ENCODE measurements at places on chromosomes 6 and 20.

DNA sequence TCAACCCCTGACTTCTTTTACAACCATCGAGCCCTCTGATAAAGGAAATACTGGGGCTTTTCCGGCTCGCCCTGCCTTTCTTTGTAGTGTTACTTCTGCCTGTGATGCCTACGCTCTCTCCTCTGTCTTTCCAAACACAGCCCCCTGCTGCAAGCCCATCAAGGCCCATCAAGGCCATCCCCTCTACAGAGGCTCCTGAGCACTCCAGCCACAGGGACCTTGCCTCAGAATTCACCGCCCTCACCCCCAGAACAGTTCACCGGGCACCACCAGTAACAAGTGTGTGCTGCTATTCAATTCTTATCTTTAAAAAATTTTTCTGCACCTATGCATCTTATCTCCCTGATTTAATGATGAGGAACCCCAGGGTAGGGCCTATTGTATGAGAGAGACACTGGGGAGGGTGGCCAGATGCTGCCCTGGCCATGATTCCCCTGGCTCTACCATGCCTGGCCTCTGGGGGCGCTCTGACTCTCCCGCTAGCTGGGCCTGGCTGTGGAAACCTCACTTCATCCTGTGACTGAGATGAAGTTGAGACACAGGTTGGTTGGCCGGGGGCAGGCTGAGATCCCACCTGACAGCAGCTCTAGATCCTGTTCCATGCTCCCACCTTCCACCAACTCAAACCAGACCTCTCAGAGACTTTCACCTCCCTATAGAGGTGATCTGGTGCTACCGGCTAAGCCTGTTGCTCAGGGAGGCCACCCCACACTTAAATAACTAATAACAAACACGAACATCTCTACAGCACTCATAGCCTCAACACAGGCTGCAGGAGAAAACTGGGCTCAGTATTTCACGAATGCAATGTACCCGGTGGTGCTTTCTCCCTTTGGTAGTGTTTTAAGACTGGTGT is 19.2 kb upstream of the GLP1R start:
- no peak for DNase-seq

- no peak for DNase-seq
Measured at GRCh38 chr6:30769853-30770524, 25.6 kb upstream of the IER3 start.

DNA sequence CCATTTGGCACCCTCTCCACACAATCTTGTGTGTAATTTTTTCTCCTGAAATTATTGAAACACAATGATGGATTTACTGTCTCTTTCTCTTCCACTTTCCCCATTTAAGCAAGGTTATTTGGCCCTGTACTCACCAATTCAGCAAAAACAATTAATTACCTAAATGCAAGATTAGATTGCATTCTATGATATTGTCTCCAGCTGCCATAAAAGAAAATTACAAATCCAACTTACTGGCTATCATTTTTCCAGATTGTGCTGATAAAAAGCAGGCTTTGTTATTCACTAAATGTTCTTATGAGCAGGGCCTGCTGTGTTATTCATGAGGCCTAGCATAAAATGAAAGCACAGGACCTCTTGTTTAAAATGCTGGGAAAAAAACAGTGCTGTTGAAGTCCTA is 95.8 kb upstream of the IRAK1BP1 start:
- no peak for DNase-seq

GRCh38 chr6:140993515-140993914 is 1139.2 kb upstream of the GJE1 start:
- DNase-seq = no peak

DNA sequence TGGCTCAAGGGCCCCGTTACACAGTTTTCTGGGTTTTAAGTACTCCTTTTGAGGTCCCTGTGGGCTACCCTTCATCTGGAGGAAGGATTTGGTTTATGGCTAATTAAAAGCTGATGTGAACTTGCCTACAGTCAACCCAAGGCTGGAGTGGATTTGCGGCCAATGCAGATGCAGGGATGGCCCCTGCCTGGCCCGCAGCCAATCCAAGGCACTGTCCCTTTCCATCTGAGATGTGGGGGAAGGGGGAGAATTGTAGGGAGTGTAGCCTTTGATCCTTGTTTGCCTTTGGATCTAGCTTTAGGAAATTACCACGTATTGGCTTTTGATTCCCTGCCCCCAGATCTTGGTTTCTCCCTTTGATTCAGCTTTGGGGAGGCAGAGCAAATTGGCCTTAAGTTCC is 128.0 kb upstream of the GGTLC1 start:
- DNase-seq = no peak

DNA sequence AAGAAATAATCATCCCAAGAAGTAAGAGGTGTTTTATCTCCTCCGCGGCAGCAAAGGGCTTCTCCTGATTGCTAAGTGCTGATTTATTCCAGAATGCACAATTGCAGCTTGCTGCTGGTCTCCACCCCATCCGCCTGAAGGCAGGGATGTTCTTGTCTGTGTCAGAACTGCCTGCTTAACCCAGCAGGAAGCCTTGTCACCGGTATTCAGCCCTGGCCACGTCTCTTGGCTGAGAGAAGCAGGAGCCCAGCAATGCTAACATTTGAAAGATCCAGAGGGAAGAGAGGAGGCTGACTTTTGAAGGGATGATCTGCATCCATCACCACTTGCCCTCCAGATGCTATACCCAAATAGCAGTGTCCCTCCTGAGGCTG is 4.2 kb downstream of the SCML4 start:
- no peak for DNase-seq

DNA sequence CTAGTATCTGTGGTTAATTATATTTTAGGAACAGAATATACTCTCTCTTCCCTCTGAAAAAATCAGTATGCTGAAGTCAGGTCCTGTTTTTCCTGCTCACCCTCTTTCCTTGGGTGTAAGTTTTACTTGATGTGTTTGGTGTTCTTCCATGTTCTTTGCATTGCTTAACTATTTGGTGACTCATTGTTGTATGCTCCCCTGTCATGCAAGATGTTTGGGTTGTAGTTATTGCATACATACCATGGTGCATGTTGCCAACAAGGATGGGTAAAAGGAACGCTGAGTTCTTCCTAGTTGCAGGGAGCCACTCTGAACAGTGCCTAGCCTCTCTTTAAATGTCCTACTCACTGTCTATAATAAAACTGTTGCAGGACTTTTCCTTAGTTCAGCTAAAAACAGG is 207.9 kb upstream of the LAMP5 start:
- DNase-seq = no peak

GRCh38 chr6:91135406-91136103 is 548.7 kb upstream of the MAP3K7 start:
- no peak for DNase-seq

- no peak for DNase-seq
Measured at GRCh38 chr20:58149437-58150091, 78.9 kb downstream of the ANKRD60 start.

- no peak for DNase-seq
Measured at GRCh38 chr6:56528412-56528841, 114.3 kb downstream of the DST start.

DNA sequence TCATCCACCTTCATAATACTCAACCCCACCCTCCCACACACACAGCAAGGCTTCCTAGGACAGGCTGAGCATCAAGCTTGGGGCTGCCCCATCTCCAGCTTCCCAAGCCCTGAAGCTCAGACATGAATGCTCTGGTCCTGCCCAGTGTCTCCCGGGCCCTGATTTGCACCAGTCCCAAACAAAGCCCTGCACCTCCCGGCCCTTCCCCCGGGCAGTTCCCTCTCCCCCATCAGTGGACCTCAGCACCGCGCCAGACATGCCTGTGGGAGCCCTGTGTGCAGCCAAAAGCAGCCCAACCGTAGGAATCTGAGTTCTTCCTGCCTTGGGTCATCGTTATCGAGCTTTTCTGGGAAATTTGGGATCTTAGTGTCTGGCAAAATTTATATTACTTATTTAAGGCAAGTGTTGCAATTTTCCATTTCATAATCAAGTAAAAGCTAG is 63.5 kb downstream of the THBS2 start:
- no peak for DNase-seq
